ENCODE measurements at places on chromosomes 6 and 20. TPM values are rescaled to one million over a fixed set of nuclear protein-coding genes. Genes with fewer than 3 reads are reported as not detected.
A peak's percentile ranks its signal among the peaks of the same experiment; 100 is the strongest.

The ARFGEF3 gene
- total RNA-seq: 1.7 TPM

The CAGE1 gene
- total RNA-seq: 0.10 TPM

DNA sequence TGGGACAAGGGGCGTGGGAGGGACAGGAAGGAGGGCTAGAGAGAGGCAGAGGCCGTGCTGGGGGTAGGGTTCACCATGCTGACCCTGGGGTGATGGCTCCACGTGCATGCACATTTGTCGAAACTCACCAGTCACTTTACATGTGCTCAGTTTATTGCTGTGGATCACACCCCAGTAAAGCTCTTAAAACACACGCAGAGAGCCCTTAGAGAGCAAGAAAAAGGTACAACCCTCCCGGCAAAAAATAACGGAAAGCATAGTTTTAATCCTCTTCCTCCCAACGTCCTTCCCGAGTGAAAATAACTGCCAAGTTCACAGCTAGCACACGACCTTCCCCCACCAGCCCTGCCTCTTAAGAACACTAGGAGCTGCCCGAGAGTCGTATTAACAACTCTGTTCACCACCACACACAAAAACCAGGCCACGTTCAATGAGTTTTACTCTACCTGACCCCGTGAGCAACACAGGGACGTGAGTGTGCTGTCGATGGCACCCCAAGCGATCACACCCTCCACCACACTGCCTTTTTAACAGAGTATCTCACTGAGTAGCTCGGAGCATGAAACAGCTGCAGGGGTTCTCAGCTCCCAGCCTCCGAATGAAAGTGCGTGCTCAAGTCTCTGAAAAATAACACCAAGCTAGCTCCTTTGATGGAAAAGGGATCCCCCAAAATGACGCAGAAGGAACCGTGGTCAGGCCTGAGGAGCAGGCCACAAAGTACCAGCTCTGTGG is 39.7 kb downstream of the TAF4 start:
- DNase-seq: peak; percentile 18

GRCh38 chr20:46220455-46221207 is 87.7 kb downstream of the CDH22 start:
- no peak for DNase-seq

The LY86 gene
- 1.2 TPM for total RNA-seq

All from activated naive CD8-positive, alpha-beta T cell treated with anti-CD3 and anti-CD28 coated beads for 36 hours (primary cell).